ENCODE measurements at places on chromosomes 4 and X. TPM values are rescaled to one million over a fixed set of nuclear protein-coding genes. Genes with fewer than 3 reads are reported as not detected.

Gene AMTN
- not detected for total RNA-seq

Gene SOWAHB
- total RNA-seq: 1.2 TPM

DNA sequence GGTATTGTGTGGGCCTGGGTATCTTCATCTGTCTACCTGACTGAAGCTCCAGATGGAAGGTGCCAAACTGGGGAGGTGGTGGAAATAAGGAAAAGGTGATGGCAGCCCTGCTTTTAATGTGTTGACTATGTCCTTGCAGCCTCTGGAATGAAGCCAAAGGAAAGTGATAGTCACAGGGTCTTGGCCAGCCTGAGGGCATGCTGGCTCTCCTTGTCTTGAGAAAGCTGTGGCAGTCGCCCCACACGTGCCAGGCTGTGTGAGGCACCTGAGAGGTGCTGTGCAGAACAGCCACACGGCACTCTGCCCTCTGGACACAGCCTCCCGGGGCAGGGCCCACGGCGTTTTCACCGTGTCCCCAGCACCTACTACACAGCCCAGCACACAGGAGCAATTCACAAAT is 77.6 kb downstream of the NAT8L start:
- H3K27ac ChIP-seq: no peak overlapping the region
- no peak for DNase-seq
- no peaks in the 10 kb centered on the region for H3K27me3 ChIP-seq
- H3K36me3 ChIP-seq: peaks cover 8% of the 10 kb centered on the region
- H3K4me3 ChIP-seq: no peak overlapping the region

Gene FBXO8
- 15.6 TPM for total RNA-seq

Gene RNF128
- 0.43 TPM for total RNA-seq

DNA sequence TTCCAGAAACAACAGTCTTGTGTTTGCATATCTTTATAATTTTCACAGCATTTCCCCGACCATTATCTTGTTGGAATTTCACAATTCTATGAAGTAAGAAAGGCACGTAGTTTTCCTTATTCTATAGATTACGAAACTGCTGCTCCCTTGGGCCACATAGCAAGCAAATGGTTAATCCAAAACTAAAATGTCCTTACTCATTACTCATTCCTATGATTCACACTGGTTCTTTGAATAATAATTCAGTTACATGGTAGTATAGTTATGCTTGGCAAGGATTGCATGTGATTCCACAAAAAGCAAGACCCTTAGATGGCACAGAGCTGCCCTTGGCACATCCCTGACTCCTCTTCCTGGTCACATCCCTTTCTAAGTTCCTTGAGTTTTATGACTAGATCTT is 51.2 kb downstream of the OR13H1 start:
- no peak for DNase-seq
- H3K36me3 ChIP-seq: peaks cover 2% of the 10 kb centered on the region
- no peaks in the 10 kb centered on the region for H3K27me3 ChIP-seq
- peaks cover 4% of the 10 kb centered on the region for H3K4me1 ChIP-seq

Gene SOD3
- 5.8 TPM for total RNA-seq

Gene BEND2
- not detected for total RNA-seq

Measured in mesothelial cell of epicardium (in vitro differentiated cells).